Mammary epithelial cell (primary cell): ENCODE measurements at places on chromosomes 12 and 14.

GRCh38 chr12:32033406-32033805 is 73.2 kb upstream of the BICD1 start:
- DNase-seq: no peak

GRCh38 chr14:102899516-102899900 is 23.0 kb upstream of the AMN start:
- no peak for DNase-seq

- peak; percentile 58 for DNase-seq
Measured at GRCh38 chr12:42686514-42687172, 97.1 kb upstream of the PRICKLE1 start.

DNA sequence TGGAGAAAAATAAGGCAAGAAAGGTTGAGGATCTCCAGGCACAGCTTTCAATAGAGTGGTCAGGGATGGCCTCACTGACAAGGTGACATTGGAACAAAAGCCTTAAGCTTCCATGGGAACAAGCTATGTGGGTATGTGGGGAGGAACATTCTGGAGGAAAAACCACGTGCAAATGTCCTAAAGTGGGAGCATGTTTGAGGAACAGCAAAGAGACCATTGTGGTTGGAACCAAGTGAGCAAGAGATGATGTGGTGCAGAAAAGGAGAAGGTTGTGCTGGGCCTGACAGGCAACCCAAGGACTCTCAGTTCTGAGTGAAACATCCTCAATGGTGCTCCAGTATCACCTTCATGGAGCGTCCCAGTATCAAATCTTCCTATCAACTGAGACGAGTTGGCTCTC is 184.0 kb downstream of the CAND1 start:
- DNase-seq: no peak

GRCh38 chr14:29548948-29549370 is 378.7 kb downstream of the PRKD1 start:
- peak; percentile 39 for DNase-seq

GRCh38 chr12:105417732-105418131 is 87.2 kb downstream of the C12orf75 start:
- no peak for DNase-seq

GRCh38 chr14:73825551-73826188 is 26.0 kb upstream of the PTGR2 start:
- peak; percentile 64 for DNase-seq

- DNase-seq: peak; percentile 85
Measured at GRCh38 chr12:109899783-109900751, at the start of gene TCHP. Gene TCHP (plus strand): TSS chr12:109900274. CDS start chr12:109903027, 2,753 bp downstream.

- DNase-seq: no peak
Measured at GRCh38 chr14:49249022-49249421, 337.2 kb downstream of the RPS29 start.

- DNase-seq: no peak
Measured at GRCh38 chr14:89409961-89410360, 7.1 kb downstream of the FOXN3 start.

GRCh38 chr12:109131154-109132050 is 15.0 kb downstream of the ACACB start:
- no peak for DNase-seq

DNA sequence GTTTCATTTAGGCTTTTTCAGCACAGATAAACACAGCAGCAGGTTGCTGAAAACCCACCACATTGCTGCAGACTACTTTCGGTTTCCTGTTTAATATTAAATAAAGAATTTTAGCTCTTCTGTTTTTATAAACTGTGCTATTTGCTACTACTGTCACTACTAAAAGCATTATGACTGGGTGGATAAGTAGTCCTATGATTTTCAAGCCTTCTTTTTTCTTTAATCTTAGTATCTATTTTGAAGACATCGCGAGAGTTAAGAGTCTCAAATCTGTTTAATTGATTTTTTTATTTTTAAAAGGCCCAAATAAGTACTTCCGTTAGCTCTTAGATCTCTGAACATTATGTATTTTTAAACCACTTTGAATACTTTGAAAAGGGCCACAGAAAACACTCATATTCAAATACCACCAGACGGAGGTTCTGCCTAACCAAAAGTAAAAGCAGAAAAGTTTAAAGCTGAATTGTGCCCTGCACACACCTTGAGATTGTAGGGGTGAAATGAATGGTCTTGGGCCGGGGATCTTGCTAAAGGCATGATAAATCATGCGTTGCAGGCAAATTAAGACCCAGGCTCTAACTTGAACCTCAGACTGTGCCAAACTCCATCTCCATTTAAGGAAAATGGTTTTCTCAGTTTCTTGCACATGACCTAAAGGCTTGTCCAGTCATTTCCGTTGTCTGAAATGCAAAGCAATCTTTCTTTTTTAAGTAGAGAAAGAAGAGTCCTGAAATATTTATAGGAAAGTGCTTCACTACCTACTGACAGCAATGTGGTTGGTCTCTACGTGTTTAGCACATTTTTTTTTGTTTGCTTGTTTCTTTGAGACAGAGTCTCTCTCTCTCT is 13.6 kb upstream of the FOXN3 start:
- peak; percentile 37 for DNase-seq

DNA sequence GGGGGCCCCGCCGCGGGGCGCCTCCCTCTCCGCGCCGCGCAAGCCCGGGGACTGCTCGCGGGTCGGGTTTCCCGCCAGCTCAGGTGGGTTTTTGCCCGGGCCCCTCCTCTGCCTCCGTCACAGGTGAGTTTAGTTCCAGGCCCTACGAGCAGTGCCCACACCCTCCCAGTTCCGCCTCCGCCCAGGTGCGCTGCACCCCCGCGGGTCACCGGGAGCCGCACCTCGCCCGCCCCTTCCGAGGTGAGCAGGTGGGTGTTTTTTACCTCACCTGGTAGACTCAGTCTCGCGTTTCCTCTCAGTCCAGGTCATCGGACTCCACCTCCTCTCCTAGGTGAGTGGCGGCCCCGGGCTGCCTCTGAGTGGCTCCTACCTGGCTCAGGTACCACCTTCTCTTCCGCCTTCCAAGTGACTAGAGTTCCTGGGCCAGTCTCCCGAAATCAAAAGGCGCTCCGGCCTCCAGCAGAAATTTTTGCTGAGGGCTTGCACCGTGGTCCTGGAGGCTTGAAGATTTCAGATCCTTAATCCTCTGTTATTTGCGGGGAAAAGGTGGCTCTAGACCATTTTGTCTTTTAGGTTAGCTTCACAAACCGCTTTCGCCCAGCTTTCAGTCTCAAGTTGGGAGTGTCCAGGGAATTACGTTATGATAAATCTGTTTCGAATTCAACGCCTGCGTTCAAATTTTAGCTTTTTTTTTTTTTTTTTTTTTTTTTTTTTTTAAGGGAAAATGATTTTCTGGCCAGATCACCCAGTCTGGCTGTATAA is at the start of gene TMEM30B:
TMEM30B (minus strand) TSS at position 153 of the 762 bp plus-strand sequence. CDS start 191 bp downstream, outside the sequence.
- peak; percentile 87 for DNase-seq

- DNase-seq: peak; percentile 60
Measured at GRCh38 chr12:78085542-78086182, 255.0 kb downstream of the NAV3 start.

DNA sequence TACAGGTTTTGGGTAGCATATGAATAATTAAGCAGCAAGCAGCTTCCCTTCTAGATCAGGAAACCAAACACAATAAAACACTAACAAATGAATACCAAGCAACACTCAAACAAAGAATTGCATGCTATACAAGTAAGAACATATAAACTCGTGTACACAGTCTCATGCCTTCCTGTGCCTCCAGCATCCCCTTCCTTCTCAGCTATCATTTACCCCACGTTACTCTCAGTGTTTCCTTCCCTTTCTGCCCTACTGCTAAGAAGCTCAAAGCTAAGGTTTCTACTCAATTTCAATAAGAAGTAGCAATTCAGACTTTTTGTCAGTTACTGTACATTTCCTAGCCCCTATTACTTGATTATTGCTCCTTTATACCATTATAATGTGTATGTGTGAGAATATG is 81.0 kb downstream of the DUSP16 start:
- DNase-seq: no peak

GRCh38 chr14:37384870-37385596 is 187.3 kb downstream of the MIPOL1 start:
- no peak for DNase-seq

DNA sequence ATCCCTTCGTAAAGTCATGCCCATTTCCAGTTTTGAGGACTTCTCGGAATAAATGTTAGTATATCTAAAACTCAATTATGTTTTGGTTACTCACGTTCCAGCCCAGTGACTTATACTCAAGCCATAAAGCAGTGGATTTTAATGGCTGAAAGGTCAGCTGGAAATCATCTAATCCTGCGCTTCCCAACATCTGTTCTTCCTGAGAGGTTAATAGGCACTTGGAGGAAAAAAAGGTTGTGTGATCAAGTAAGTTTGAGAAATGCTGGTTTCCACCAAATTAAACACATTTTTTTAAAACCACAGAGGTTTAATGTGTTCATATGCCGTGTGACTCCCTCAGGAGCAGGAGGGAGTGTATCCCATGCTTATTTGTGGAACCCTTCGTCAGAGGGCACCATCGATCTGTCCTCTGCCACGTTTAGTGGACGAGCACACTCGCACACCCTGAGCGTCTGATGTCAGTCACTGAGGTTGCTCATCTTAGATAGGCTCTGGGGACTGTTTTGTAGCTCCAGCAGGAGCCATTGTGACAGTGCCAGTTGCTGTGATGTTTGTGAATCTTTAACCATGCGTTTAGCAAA is 41.4 kb downstream of the FBXL14 start:
- no peak for DNase-seq

DNA sequence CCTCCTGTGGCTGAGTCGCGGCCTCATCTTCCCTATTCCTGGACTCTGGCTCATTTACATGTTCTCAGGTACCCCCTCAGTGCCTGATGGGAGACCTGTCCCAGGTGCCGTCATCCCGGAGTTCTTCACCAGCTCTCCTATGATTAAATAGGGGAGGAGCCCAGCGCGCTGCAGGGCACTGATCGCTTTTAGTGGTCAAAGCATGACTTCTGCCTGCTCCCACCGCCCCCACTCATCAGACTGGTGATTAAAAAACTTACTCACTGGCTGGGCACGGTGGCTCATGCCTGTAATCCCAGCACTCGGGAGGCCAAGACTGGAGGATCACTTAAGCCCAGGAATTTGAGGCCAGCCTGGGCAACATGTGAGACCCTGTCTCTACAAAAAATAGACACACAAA is 85.9 kb downstream of the FOXN4 start:
- no peak for DNase-seq

GRCh38 chr12:54411391-54412241 is 7.5 kb downstream of the ITGA5 start:
- DNase-seq: peak; percentile 99
